SW480 (cell line): ENCODE measurements at places on chromosomes 11 and 22.

- no peak for DNase-seq
These were observed 22.2 kb downstream of the IL10RA start for GRCh38 chr11:118008271-118008911.

DNA sequence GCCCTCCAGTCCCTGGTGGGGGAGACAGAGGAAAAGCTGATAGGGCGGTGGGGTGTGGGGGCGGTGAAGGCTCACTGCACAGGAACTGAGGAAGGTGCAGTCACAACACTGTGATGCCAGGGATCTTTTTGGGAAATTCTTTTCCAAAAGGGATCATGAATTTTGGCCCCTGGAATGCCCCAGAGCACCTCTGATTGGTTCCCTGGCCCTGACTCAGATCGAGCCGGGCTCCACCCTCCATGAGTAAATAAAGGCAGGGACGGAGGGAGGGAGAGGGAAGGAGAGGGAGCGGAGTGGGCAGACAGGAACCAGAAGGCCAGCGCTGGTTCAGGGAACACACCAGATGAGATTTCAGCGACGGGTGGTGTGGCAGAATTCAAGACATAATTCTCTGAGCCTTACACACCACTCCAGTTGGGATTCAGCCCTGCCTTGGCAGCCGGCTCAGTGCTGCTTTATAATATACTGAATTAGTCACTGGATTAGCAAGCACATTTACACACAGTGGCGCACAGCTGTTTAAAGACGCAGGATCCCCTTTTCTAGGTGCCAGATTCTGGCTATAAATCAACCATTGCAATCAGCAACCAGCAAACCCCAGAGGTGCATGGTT is 80.3 kb downstream of the ETS1 start:
- peak; percentile 43 for DNase-seq

DNA sequence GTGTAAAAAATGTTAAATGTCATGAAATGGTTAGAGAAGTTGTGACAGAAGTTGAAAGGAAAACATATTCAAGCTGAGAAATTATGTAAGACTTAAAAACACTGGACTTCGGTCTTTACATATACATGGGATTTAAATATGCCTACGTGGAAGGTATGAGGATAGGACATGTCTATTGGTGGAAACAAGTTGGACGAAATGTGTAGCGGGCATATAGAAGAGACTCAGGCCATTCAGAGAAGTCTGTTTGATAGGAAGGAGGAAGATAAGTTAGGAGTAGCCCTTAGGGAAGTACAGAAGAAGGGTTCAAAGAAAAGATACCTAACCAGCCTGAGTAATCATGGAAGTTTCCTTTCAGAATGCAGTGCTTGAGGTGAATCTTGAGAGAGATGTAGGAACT is 14.7 kb downstream of the CADM1 start:
- no peak for DNase-seq

- DNase-seq: no peak
These were observed 2.5 kb downstream of the MPPED2 start for GRCh38 chr11:30583476-30584280.

DNA sequence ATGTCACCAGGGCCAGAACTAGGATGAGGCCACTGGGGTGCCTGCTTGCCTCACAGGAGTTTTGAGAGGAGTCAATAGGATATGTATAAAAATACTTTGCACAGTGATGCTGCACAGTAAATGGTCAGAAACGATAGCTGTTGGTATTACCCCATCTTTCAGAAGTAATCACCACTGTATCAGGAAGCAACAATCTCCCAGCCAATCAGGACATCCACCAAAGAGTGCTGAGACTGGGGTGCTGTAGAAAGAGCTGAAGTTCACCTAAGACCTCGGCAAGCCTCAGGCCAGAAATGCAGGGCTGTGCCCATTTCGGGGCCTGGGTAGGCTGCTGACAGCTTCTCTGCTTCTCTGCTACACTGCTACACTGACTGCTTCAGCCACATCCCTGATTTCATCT is 17.4 kb downstream of the LMO2 start:
- DNase-seq: no peak

DNA sequence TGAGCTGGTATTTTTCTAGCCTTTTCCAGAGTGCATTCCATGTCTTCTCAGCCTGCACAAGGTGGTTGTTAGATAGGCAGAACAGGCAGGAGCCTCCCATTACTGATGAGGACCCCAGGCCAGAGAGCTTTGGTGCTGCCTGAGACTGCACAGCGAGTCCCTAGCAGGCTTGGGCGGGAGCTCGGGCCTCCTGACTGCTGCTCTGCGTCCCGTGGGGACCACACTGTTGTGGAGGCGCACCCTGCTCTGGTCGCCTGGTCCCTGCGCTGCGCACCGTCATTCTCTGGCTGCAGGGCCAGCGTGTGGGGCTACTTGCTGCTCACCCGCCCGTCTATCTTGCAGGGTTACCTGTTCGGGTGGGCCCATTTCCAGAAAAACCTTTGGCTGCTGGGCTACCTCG is 8.5 kb downstream of the TPCN2 start:
- DNase-seq: no peak

DNA sequence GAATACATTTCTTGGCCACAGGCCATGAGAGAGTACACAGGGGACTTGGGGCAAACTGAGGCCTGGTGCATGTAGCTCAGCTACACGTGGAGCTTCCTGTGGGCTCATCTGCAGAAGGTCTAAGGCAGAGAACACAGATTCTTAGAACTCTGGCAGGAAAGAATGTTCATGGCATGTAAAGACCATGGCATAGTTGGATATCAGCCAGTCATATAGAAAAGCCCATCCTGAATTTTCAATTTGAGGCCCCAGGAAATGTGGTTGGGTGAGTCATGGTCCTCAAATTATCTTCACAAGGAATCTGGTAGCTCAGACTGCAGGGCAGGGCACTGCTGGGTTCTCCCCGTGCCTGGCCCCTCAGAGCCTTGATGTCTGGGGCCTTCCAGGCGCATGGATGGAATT is 13.7 kb upstream of the ST3GAL4 start:
- peak; percentile 89 for DNase-seq

- peak; percentile 24 for DNase-seq
These were observed 77.3 kb downstream of the DEUP1 start for GRCh38 chr11:93407777-93408401.

- no peak for DNase-seq
These were observed 67.3 kb downstream of the LRRC32 start for GRCh38 chr11:76603202-76603601.

DNA sequence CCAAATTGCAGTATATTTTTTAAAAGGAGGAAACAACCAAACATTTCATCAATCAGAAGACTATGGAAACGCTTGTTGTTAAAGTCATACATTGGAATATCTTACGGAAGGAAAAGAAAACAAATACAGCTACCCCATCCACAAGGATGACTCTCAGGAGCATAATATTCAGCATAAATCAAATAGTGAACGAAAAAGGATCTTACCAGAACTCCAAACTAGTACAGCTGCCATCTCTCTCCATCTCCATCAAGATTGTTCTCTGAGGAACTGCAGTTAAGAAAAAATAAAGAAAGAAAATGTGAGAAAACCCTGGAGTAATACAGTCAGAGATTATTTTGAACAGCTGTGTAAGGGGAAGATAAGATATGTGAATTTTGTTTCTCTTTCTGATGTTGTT is 299.8 kb upstream of the CNTN5 start:
- no peak for DNase-seq

DNA sequence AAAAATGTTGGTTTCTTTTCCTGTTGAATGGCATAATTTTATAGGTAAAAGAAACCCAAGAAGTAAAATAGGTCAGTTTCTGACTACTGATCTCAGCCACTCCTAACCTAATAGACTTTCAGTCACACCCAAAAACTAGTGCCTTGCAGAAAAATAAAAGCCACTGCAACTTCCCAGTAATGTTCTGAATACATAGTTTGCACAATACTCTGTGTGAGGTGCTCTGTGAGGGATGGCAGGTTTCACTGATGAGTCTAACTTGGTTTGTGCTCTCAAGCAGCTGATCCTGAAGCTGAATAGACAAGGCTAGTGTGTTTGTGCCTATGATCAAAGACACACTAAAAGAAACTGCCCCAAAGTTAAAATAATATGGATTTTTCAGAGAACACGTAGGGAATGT is 758.3 kb downstream of the NELL1 start:
- DNase-seq: no peak

DNA sequence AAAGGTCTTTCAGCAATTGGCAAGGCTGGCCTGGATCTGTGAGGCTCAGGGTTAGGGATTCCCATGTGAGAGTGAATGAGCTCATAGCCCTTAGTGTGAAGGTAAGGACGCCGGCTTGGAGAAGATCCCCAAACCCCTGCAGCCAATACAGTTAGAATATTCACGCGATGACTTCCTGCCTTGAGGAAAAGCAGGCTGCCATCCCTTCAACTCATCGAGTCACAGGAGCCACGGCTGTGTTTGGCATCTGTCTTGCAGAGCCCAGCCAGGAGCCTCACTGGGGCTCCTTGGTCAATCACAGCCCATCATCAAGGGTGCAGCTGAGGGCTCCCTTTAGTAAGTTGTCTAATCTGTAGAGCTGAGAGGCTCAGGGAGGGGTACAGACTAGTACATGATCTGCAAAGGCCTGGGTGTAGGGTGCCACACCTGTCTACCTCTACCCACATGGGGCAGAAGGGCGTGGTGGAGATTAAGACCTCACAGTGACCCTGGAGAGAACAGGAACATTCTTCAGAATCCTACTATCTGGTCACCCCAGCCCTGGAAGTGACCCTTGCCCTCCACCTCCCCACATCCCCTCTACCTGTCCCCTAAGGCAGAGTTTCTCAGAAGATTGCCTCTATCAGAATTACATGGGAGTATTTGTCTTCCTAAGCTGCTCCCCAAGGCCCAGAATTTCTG is 18.5 kb downstream of the IL10RA start:
- no peak for DNase-seq

GRCh38 chr11:123451183-123451781 is 21.2 kb downstream of the GRAMD1B start:
- DNase-seq: no peak

DNA sequence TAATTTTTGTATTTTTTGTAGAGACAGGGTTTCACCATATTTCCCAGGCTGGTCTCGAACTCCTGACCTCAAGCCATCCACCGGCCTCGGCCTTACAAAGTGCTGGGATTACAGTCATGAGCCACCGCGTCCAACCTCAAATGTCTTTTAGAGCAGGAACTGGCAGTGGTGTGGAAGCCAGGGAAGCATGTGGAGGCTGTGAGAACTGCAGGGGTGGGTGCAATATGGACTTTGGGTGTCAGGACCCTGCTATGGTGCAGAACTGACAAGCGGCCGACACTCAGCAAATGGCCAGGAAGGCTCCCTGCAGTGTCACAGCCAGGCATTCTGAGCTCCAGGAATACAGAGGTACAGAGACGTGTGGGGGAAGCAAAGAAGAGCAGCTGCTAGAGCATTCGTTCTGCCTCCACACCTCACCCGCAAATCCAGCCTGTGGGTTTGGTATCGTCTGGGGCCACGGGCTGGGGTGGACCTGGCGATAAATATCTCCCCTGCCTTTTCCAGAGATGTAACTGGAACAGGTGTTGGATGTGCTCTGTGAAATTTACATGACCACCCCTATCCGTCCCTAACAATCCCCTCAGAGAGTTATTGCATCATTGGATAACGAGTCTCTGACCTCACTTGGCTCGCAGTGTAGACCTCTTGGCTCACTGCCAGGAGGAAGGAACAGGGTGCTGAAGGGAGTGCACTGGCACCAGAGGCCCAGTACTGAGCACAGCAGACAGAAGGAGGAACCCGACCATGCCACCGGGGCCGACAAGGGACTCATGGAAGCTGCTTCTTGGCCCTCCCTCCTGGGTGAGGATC is 624.7 kb upstream of the B3GAT1 start:
- DNase-seq: no peak

DNA sequence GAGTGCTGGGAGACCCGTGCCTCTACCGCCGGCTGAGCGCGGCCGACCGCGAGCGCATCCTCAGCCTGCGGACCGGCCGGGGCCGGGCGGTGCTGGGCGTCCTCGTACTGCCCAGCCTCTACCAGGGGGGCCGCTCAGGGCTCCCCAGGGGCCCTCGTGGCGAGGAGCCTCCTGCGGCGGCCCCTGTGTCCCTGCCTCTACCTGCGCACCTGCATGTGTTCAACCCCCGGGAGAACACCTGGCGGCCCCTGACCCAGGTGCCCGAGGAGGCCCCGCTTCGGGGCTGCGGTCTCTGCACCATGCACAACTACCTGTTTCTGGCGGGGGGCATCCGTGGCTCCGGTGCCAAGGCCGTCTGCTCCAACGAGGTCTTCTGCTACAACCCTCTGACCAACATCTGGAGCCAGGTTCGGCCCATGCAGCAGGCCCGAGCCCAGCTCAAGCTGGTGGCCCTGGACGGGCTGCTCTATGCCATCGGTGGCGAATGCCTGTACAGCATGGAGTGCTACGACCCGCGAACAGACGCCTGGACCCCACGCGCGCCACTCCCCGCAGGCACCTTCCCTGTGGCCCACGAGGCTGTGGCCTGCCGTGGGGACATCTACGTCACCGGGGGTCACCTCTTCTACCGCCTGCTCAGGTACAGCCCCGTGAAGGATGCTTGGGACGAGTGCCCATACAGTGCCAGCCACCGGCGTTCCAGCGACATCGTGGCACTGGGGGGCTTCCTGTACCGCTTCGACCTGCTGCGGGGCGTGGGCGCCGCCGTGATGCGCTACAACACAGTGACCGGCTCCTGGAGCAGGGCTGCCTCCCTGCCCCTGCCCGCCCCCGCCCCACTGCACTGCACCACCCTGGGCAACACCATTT is 3.5 kb downstream of the KLHDC7B start:
- no peak for DNase-seq

DNA sequence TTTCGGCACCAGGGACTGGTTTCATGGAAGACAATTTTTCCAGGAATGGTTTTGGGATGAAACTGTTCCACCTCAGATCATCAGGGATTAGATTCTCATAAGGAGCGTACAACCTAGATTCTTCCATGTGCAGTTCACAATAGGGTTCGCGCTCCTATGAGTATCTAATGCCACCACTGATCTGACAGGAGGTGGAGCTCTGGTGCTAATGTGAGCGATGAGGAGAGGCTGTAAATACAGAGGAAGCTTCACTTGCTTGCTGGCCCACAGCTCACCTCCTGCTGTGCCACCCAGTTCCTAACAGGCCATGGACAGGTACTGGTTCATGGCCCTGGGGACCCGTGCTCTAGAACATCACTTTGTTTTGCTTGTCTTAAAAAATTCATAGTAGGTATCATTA is 41.8 kb upstream of the AMPD3 start:
- DNase-seq: peak; percentile 72

DNA sequence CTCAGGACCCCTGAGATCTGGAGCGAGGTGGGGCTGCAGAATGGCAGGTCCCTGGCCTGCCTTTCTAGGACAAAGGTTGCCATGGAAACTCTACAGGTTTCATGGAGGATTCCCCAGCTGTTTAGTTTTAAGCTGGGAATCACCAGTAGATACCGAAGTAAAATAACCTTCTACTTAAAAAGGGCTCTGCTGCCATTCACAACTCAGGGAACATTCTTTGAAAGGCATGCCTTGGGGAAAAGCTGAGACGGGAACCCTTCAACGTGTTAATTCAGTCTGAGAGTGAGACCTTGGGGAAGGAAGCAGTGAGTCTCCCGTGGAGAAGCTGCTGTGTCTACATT is 493.3 kb downstream of the BRD1 start:
- DNase-seq: no peak
